Activated CD4-positive, alpha-beta T cell treated with anti-CD3 and anti-CD28 coated beads for 4 hours (primary cell): ENCODE measurements at places on chromosomes 1 and 21.
A peak's percentile ranks its signal among the peaks of the same experiment; 100 is the strongest.

GRCh38 chr1:210250998-210251679, 18.5 kb downstream of the SERTAD4 start:
- DNase-seq, result no peak

DNA sequence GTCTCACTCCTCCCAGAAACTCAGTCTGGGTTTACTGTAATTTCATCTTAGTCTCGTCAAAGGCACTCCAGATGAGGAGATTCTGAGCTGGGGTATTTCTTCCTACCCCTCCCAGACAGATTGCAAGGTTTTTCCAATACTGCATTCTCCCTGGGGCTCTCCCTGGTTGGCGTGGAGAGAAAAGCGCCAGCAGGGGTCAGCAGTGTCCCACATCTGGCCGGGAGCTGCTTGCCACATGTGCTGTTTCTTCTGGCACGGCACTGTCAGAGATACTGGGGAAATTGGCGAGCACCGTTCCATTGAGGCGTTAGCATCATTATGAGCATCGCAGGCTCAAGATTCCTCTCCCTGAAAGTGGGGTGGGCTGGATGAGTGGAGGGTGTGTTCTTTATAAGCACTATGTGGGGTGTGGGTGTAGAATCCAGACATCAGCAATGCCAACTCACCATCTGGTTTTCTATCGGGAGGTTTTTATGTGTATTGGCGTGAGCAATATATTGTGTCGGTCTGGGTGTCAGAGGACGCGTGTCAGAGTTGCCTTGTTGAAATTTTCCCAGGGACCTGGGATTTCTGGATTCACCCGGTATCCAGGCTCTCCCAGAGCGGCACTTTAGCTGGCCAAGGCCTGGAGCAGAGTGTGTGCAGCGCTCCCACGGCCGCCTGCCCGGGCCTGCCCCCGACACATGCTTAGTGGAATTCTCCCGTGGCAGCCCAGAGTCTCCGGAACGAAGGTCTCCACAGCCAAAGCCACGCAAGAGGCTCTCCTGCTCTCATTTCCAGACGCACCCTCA, 8.0 kb upstream of the NAV1 start:
- no peak for DNase-seq

GRCh38 chr1:11850156-11850555, 2.6 kb upstream of the NPPA start:
- DNase-seq, result no peak

- DNase-seq, result peak; percentile 64
Measured at GRCh38 chr1:39639305-39640130, at the start of gene HEYL. TSS of gene HEYL (minus strand) at chr1:39639643. CDS start at chr1:39639625, 18 bp downstream.

- DNase-seq, result no peak
Measured at GRCh38 chr1:187537936-187538335, 709.2 kb downstream of the PLA2G4A start.

- DNase-seq, result no peak
Measured at GRCh38 chr1:157813269-157813668, 6.7 kb downstream of the FCRL1 start.

DNA sequence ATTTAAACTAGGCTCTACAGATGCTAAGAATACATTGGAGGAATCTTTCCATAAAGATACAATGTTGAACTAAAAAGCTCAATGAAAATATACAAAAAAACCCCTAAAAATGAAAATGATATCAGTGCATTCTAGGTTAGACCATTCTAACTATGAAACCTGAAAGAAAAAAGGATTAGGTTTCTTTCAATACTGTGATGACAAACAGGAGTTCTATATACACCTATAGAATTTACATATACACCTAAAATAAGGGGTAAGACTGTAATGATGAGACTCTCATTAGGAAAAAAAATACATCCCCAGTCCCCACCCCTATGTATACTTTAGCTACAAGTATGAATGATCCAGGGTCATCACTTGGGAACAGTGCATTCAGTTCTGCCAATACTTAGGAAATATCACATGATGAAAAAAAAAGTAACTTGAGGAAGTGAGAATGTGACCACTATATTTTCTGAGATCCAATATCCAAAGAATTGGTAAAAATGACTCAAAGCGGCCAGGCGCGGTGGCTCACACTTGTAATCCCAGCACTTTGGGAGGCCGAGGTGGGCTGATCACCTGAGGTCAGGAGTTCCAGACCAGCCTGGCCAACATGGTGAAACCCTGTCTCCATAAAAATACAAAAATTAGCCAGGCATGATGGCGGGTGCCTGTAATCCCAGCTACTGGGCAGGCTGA, 26.3 kb downstream of the SELENOF start:
- no peak for DNase-seq

DNA sequence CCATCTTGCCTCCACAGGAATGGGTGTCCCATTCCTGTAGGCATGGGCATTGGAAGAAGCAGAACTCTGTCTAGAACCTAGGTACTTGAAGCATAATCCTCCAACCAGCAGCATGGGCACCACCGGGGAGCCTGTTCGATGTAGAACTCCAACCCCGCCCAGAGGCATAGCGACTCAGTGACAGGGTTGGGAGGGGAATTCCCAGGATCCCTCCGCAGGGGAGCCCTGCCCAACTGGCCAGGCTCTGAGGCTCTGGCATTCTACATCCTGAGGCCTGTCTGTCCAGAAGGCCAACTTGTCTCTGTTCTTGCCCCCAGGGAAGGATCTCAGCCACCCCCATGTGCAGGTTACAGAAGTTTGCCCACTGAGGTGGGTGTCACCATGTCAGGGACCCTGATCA, 38.2 kb downstream of the CACNA1S start:
- no peak for DNase-seq

- DNase-seq, result no peak
Measured at GRCh38 chr1:198175423-198176170, 18.8 kb downstream of the NEK7 start.

- no peak for DNase-seq
Measured at GRCh38 chr1:114585231-114585630, 3.8 kb upstream of the BCAS2 start.

- DNase-seq, result no peak
Measured at GRCh38 chr21:44767834-44768831, 33.5 kb downstream of the UBE2G2 start.

DNA sequence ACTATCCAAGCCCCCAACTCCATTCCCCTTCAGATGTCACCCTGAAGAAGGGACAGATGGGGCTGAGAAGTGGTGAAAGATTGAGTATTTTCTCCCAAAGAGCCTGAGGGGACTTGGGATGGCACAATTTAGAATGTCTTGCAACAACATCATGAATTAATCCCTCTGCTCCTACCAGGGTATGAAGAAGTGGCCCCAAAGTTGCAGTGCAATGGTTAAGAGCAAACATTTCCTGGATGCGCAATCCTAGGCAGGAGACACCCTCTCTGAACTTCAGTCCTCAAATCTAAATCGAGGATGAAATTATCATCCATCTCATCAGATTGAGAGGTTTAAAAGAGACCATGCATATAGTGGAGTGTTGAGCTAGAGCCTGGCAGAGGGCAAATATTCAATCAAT, 28.6 kb upstream of the CITED4 start:
- no peak for DNase-seq

DNA sequence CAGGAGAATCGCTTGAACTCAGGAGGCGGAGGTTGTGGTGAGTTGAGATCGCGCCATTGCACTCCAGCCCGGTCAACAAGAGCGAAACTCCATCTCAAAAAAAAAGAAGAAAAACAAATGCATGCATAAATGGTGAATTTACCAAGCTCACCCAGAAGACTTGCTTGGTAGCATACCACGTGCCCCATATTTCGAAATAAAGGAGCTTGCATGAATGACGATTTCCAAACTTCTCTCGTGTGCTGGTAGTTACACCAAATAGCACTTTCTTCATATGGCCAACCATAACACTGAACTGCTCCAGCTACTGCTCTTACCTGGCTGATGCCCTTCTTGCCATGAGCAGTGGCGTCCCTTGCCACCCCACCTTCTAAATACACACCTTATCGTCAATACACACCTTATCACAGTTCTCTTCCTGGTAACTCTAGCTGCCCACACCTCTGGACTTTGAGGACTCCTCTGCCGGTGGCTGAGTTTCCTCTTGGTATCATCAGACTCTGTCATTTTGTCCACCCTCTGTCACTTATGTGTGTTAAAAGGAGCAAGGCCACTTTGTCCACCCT, 2.8 kb downstream of the DOP1B start:
- no peak for DNase-seq

GRCh38 chr1:91501523-91501851, 836 bp downstream of the CDC7 start:
- no peak for DNase-seq

- DNase-seq, result no peak
Measured at GRCh38 chr21:19290328-19290727, 886.7 kb upstream of the TMPRSS15 start.

DNA sequence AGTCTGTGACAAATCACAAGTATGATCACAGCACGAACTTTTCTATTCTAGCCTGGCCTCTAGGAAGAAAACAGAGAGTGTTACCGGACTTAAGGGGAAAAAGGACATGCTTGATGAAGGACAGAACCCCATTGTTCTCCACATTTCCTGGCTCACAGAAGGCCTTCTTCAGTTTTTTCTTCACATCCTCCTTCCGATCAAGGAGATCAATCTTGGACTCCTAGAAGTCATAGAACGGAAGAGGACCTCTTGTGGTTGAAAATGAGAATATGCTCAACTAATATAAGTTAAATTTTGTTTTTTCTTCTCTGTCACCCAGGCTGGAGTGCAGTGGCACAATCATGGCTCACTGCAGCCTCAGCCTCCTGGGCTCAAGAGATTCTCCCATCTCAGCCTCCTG, 30.3 kb downstream of the YARS1 start:
- no peak for DNase-seq

DNA sequence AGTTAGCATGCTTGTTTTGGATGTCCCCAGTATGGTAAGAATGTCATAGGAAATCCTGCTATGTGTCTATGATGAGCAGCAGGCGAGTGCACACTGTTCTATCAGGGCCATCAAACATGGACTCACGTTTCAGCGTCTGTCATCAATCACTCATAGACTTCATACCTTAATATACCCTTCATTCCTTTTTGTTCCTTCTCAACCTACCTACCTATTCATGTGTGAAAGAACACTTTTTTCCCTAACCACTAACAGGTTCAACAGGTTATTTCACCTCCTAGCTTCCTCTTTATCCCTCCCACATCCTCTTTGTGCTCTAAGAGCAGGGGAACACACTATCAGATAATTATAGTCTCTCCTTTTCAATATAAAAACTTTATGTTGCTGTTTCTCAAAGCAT, 300.6 kb downstream of the TM2D1 start:
- no peak for DNase-seq

- no peak for DNase-seq
Measured at GRCh38 chr1:153032677-153033308, 1.8 kb downstream of the SPRR1B start.

GRCh38 chr1:3027611-3028371, 6.5 kb downstream of the ACTRT2 start:
- no peak for DNase-seq

GRCh38 chr1:165228111-165228655, 128.3 kb downstream of the LMX1A start:
- DNase-seq, result no peak

- DNase-seq, result no peak
Measured at GRCh38 chr1:109383087-109383779, 14.5 kb downstream of the SORT1 start.

- DNase-seq, result no peak
Measured at GRCh38 chr1:15370268-15370667, 39.4 kb upstream of the EFHD2 start.

GRCh38 chr1:111852261-111852721, 96.6 kb downstream of the DDX20 start:
- no peak for DNase-seq

- DNase-seq, result no peak
Measured at GRCh38 chr1:53108646-53109580, 33.5 kb downstream of the SLC1A7 start.

- DNase-seq, result no peak
Measured at GRCh38 chr1:231676487-231676886, 49.9 kb downstream of the DISC1 start.

- no peak for DNase-seq
Measured at GRCh38 chr1:114081437-114082303, 72.0 kb downstream of the SYT6 start.

GRCh38 chr1:203440771-203441170, 34.8 kb upstream of the PRELP start:
- DNase-seq, result no peak

DNA sequence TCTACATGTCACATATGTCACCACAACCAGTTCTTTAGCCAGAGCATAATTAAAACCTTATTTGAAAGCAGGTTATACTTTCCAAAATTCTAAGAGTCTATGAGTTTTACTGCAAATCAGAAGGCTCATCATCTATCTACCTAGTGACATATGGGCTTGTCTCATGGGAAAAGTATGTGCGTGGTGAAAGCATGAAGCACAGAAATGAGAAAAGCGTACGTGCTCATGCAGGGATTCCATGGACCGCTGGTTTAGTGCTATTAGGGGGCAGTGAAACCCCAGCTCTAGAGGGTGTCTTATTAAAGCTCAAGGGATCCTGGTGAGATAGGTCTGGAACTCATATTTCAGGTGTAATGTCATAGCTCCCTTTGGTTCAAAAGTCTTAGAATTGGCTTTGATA, 50.2 kb downstream of the FAM163A start:
- DNase-seq, result no peak

- no peak for DNase-seq
Measured at GRCh38 chr1:182166750-182167149, 105.2 kb upstream of the ZNF648 start.

DNA sequence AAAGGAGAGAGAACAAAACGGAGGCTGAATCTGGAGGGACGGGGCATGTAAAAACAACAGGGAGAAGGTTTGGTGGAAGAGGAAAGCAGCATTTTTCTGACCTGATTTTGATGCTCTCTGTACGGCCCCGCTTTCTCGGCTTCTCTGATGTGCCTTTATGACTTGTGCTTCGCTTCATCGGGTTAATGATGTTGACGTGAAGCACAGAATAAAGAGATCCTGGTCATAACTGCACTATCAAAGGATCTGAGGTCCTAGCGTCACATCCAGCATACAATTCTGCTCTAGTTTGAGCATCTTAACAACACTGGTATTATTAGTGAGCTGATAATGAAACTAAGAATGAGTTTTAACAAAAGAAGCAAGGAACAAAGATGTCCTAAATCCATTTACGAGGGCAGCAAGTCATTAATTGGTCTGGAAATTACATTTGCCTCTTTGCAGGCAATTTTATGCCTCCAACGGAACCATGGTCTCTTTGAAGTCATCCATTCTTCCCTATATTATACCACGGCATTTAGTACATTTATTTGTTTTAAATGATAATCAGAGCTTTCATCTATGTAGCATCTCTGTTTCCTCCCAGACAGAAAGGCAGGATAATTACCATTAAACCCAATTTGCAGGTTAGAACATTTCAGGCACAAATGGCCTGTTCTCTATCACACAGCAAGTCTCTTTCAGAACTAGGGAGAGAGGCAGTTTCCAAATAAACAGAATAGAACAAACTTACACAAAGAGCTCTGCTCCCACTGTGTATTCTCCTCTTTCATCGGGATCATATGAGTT, 45.3 kb upstream of the B3GALNT2 start:
- DNase-seq, result no peak
